ENCODE measurements at places on chromosomes 11 and 22. TPM values are rescaled to one million over a fixed set of nuclear protein-coding genes. Genes with fewer than 3 reads are reported as not detected.
A peak's percentile ranks its signal among the peaks of the same experiment; 100 is the strongest.

The TMEM121B gene
- 1.3 TPM for total RNA-seq

DNA sequence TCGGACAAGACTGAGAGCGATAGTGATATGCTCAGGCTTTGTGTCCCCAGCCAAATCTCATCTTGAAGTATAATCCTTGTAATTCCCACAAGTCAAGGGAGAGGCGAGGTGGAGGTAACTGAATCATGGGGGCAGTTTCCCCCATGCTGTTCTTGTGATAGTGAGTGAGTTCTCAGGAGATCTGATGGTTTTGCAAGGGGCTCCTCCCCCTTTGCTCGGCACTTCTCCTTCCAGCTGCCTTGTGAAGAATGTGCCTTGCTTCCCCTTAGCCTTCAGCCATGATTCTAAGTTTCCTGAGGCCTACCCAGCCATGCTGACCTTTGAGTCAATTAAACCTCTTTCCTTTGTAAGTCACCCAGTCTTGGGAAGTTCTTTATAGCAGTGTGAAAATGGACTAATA, 7.5 kb upstream of the FOLR2 start:
- no peak for DNase-seq

GRCh38 chr11:4464216-4465159, 15.4 kb downstream of the OR52K2 start:
- no peak for DNase-seq

GRCh38 chr22:17882727-17883126, 108.5 kb upstream of the BID start:
- no peak for DNase-seq

- no peak for DNase-seq
These were observed 48.4 kb upstream of the MUC15 start for GRCh38 chr11:26620282-26621045.

The PKDREJ gene
- not detected for total RNA-seq

The GAB4 gene
- total RNA-seq = not detected

DNA sequence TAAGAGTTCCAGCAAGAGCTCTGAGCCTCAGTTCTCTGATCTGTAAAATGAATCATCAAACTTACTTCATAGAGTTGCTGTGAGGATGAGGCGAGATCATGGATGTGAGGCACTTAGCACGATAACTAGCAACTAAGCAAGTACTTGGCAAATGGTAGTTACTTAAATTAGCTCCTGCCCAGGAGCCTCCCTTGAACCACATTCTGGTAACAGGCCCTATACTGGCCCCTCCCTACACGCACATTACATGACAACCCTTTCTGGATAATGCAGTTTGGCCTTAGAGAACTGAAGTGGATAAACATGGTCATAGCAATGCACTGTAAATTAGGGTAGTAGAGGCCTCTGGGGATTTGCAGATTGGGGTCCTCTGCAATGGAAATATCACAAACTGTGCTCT, 187.4 kb upstream of the NARS2 start:
- no peak for DNase-seq

DNA sequence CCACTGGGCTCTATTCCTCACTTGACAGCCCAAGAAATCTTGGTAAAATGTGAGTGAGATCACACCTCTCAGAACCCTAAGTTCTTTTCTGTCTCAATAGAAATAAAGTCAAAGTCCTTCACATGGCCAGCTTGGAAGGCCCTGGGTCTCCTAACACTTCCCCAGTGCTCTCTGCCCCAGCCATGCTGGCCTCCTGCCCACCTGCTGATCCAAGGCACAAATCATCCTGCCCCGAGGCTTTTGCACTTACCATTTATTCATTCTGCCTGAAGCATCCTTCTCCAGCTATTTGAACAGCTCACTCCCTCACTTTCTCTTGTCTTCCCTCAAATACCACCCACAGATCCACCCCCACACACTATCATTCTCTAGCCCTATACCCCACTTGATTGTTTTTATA, 26.4 kb downstream of the ISX start:
- no peak for DNase-seq

DNA sequence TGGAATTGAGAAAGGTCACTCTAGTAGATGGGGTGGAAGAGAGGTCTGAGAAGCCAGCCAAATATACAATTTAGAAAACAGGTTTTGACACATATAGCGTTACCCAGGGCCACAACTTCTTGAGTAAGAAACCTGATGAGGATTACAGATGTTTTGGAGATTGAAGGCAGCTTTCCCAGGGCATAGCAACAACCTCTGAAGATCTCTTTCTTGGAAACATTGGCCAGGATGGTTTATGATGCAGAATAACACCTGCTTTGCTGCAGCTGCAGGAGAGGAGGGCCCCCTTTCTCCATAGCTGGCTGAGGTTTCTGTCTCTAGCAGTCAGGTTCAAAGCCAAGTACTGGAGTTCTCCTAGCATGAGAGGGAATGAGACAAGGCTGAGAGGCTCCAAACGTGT, 75.1 kb upstream of the NUP50 start:
- DNase-seq = no peak

- DNase-seq = no peak
These were observed 1.5 kb downstream of the ACY3 start for GRCh38 chr11:67648796-67649613.

- no peak for DNase-seq
These were observed 26.9 kb downstream of the RNF214 start for GRCh38 chr11:117259417-117259816.

DNA sequence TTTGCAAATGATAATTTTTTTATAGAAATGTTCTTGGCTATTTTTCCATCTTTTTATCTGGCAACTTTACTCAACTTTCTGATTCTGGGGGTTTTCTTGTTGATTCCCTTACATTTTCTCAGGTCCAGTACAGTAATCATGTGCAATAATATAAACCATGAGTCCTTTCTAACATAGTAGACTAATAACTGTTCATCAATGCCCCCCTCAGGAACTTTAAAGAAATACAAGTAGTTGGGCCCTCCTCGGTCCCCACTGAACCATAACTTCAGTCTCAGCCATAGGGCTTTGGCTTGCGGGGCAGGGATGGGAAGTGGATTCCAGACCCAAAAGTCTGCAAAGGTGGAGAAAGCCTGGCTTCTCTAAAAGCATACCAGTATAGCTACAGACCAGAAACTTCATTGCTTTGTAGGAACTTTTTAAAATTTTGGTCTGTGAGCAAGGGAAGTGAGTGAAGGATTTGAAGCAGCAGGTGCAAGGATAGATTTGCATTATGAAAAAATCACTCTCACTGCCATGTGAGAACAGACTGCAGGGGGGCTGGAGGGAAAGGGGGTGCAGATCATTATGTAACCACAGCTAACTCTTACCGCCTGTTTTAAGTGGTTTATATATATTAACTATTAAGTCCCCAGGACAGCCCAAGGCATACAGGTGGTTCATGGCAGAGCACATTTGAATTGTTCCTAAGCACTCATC, 10.4 kb upstream of the TUB start:
- DNase-seq = no peak

The GLB1L2 gene
- 1.8 TPM for total RNA-seq

DNA sequence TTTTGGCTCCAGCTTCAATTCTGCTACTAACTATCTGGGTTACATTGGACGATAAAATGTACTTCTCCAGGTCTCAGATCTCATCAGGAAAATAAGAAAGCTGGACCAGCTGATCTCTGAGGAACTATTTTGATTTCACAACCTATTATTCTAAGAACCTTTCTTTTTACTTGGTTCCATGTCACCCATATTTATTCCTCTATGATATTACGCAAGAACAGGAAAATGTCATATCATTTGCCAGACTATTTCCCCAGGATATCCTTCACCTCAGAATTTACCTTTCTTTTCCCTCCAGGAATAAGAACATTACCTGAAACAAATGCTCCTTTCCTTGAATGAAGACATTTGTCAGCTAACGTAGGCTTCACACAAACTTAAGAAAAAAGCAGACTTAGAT, 387.5 kb upstream of the RAG2 start:
- DNase-seq = no peak

The BAIAP2L2 gene
- total RNA-seq = 2.6 TPM

DNA sequence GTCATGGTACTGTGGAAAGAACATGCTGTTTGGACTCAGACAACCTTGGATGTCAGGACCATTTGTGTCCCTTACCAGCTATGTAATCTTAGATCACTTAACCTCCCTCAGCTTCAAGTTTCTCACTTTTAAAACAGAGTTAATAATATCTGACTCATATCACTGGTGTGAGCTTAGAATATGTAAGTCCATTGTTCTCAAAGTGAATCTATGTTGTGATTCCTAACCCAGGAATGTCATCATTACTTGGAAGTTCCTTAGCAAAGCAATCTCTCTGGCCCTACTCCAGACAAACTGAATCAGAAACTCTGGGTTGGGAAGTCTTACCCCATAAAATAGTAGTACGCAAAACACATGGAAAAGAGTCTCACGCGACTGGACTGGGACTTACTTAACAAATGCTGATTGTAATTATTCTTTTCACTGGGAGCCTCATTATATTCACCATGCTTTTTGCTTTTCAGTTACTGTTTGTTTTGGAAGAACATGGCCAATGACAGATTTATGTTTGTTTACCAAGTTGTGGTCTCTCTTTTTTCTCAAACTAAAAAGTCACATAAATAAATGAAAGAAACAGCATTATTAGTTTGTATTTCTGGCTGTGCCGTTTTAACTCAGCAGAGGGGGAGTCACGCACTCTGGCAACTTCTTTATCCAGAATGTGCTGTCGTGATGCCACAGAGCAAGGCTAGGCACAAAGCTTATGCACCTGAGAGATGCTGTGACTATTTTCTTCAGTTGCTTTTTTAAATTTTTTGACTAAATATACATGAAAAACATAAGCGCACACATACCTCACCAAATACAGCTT, 217.7 kb upstream of the CTSC start:
- DNase-seq = no peak

The CRYBA4 gene
- not detected for total RNA-seq

The TCN1 gene
- total RNA-seq = not detected

- no peak for DNase-seq
These were observed 12.7 kb downstream of the SREBF2 start for GRCh38 chr22:41845380-41846267.

GRCh38 chr11:129418039-129418438, 42.4 kb downstream of the BARX2 start:
- no peak for DNase-seq

DNA sequence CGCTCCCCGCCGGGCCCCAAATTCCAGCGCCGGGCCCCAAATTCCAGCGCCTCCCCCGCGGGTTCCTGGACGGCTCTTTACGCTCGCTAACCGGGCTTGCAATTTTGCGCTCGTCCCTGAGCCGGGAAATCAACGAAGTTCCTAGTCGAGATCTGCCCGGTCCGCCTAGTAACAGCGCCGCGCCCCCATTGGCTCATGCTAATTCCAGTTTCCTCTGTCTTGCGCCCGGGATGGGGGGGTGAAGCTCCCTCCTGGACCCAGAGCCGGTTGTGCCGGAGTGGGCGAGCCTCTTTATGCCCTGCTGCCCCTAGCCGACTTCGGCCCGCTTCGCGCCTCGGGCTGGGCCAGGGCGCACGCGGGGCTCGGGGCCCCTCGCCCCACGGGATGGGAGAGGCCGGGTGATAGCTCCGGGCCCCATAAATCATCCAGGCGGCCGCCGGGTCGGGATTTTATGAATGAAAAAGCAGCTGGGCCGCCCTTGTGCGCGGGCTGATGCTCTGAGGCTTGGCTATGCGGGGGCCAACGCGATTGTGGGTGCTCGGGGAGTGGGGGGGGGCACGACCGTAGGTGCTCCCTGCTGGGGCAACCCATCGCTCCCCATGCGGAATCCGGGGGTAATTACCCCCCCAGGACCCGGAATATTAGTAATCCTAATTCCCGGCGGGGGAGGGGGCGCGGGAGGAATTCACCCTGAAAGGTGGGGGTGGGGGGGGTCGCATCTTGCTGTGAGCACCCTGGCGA, 1.8 kb upstream of the CCND1 start:
- DNase-seq = peak; percentile 73

The FOSL1 gene
- total RNA-seq = 223 TPM

DNA sequence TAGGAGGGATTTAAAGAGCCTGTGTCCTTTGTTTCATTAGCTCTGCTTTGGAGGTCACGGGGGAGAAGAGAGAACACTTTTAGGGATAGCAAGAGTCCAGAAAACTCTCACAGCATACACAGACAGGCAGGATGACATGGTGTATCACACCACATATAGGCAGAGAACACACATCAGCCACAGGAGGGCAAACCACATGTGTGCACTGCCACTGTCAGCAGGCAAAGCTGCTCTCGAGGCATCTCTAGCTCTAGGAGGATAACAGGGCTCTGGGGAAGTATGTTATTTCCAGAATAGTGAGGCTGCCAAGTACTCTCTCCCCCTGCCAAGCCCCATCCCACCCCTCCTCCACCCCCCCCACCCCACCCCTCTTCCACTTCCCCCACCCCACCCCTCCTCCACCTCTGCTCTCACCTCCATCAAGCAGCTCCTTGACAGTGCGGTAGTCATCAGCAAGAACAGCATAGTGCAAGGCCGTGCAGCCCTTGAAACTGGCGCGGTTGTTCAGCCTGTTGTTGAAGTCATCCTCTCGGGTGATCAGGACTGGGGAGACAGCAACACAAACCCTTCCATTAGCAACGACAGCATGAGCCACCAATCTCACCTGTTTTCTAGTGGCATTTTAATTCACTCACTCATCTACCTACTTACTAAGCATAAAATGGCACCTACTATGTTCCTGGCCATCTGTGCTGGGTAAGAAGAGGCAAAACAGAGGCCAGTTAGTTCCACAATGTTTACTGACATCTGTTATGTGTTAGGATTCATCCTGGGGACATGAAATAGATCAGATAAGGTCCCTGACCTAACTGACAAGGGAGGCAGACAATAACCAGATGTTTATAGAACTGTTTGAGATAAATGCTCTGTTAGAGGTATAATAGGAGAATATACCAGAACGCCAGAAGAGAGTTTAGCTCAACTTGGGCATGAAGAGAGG, 75.6 kb downstream of the CLPB start:
- DNase-seq = no peak

DNA sequence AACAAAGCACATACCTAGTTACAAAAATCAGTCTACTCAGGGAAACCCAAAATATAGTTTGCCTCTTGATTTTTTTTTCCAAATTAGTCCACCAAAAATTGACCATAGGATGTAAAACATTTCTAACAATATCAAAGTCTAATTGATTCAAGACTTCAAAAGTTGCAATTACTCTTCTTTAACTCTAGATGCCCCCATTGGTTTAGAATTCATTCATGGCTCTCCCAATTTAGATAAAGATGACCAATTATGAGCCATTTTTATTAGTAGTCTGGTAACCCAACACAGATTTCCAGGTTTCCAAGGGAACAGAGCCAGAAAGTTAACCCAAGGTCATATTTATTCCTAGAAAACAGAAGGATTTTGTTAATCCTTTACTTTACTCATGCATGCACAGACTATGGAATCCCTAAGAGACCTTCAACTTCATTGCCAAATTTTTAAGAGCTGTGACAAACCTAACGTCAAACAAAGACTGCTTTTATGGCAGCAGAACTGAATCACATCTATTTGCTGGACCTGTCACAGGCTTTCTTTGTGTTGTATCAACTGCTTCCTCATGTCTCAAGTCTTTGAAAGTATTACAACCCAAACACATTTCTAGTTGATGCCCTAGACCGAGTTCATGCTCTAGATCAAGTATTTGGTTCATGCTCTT, 55.3 kb downstream of the C22orf42 start:
- DNase-seq = no peak

The DDI1 gene
- not detected for total RNA-seq

DNA sequence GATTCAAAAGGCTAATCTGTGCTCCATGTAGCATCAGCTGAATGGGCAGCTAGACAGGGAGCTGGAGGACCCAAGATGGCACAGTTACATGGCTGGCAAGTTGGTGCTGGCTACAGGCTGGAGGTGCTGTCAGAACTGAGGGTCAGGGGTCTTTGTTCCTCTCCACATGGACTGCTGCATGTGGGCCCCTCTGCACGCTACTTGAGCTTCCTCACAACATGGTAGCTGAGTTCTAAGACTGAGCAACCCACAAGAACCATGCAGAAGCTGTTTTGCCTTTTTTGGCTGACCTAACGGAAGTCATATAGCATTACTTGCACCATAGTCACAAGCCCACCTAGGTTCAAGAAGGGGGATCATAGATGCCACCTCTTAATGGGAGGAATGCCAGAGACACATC, 196.1 kb downstream of the GRIK4 start:
- DNase-seq = no peak

Data from omental fat pad (tissue), 4 donors.